ENCODE measurements at places on chromosomes 4 and X.
A peak's percentile ranks its signal among the peaks of the same experiment; 100 is the strongest.

DNA sequence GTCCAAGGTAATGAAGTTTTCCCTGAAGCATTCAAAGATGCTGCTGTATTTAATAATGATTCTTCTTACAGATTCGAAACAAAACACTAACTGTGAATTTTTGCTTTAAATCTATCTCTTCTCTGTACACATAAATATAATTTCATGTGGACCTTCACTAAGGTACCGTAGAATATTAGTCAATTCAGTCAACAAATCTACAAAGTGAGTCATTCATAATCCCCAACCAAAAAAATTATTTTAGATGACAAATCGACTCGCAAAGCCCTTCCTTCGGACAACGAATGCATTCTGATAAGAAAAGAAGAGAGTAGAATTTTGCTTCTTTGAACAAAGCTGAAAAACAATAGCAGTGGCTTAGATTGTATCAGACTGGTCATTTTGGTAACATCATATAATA is 95.7 kb downstream of the PRDM5 start:
- no peak for DNase-seq

- no peak for DNase-seq
Measured at GRCh38 chr4:186404562-186405134, 138.7 kb downstream of the F11 start.

DNA sequence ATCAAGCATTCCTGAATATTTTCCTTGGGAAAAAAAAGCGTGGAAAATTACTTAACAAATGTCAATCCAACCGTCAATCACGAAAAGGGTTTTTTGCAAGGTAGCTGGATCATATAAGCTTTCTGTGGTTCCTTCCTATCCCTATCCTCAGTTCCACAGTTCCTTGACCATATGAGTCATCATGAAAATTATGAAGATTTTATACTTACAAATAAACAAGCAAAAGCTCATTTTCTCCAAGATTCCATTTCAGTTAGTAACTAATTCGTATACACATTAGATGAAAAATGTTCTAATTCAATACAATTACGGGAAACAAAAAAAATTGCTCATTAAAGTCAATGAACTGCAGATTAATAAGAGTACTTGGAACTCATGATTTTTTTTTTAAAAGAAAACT is 228.8 kb downstream of the NSUN7 start:
- DNase-seq, result no peak

DNA sequence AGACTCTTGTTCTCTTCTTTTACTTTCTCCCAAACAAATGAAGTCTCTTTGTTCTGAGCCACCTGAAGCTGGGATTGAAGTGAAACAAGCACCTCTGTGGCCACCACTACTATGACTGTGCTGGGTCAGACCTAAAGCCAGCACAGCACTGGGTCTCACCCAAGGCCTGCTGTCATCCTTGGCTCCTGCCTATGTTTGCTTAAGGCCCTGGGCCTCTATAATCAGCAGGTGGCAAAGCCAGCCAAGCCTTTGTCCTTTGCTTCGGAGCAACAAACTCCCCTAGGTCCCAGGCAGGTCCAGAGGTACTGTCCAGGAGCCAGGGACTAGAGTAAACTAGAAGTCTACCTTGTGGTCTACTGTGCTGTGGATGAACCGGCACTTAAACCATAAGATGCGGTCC is 220.6 kb upstream of the ARSJ start:
- no peak for DNase-seq

DNA sequence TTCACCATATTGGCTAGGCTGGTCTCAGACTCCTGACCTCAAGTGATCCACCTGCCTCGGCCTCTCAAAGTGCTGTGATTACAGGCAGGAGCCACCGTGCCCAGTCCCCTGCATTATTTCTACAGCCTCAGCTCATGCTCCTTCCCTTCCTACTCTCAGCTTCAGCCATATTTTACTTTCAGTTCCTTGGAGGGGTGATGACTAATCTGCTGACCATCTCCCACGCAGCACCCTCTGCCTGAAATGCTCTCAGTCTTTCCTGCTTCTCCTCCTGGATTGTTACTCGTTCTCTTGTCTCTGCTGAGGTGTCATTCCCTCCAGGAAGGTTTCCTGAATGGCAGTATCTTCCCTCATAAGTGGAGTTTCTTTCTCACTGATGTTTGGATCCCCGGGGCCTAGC is 63.3 kb downstream of the MOSPD2 start:
- DNase-seq, result peak; percentile 59

DNA sequence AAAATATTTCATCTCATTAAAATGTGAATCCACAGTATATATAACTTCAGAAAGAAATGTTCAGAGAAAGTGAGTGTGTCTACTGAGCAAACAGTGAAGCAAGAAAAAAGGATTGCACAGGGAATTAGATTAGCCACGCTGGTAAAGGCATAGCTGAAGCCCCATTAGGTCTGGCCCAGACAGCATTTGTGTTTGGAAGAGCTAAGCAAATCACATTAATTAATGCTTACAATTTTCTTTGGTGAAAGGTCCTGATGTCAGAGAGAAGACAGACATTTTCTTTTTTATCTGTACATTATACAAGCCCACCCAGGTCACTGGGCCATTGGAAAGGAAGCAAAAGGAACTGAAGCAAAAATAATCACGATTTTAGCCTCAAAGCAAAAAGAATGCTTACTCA is 354.6 kb downstream of the GRID2 start:
- no peak for DNase-seq

- DNase-seq, result no peak
Measured at GRCh38 chr4:87012265-87012953, 77.6 kb downstream of the AFF1 start.

- no peak for DNase-seq
Measured at GRCh38 chrX:153374426-153374825, 26.7 kb downstream of the PNMA6E start.

GRCh38 chr4:123399627-123400358 is 3.2 kb downstream of the SPRY1 start:
- DNase-seq, result no peak

DNA sequence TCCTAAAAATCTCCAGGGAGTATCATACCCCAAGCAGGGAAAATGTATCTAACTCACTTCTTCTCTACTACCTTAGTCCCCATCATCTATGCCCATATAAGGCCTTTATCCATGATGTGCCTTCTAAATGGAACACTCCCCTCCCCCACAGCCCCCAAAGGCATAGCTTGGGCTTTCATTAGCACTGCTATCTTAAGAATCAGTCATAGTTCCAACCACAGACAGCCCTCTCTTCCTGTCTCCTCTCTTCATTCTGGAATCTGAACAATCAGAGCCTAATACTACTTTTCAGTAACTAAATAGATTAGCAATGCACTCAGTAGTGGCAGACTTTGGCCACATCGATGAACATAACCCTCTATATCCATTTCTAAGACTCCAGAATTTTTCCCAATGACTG is 313.2 kb upstream of the DKK2 start:
- DNase-seq, result no peak

- DNase-seq, result no peak
Measured at GRCh38 chrX:828411-828959, 197.9 kb downstream of the SHOX start.

GRCh38 chr4:635851-636627 is 10.7 kb downstream of the PDE6B start:
- DNase-seq, result no peak

DNA sequence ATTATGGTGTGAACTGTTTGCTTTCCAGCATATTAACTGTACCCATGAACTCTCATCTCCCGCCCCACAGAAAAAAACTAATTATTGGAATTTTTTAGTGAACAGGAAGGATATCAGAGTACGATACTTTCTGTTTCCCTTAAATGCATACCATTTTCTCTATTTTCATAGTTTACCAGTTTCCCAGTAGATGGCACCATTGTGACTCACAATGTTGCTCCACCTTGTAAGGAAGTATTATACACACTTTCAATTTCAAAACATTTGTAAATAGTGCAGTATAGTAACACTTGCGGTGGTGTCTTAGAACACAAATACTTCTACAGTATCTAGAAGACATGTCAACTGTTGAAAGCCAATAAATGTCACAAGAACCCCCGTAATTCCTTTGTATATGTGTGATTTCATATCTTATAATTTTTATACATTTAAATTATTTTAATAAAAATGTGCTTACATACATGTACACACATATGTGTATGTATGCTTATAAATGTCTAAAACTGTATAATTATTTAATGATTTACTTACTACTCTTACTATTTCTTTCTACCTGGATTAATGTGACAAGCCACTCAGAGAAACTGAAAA is 167.3 kb downstream of the SLIT2 start:
- DNase-seq, result peak; percentile 68

DNA sequence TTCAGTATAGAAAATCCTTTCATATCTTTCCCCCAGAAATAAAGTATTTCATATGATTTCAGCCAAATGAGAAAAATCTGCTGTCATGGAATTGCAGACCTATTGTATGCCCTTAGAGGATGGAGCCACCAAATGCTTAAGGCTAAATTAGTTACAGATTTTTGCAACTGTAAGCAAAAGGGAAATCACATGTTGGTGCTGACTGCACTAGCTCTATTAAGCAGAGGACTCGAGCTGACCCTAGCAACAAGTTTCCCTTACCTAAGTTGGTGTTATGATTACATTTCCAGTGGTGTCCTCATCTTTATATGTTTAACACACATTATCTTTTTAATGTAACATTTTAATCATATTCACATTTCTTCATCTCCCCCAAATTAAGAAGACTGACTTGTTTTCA is 58.3 kb upstream of the DOCK11 start:
- DNase-seq, result no peak

DNA sequence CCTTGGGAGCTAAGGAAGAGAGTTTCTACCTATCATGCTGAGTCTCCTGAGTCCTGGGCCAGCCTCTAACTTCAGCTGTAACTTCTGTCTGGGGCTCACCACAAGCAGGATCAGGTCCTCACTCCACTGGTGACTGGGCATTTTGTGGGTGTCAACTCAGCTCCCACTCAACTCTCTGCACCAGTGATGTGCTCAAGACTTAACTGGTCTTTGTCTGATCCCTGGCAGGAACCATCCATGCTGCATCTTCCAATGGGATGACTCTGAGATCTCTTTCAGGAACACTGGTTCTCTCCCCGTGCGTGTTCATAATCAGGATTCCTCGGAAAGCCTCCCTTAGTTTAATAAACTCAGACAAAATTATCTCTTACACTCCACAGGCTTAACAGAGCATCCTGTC is 82.3 kb downstream of the COMMD8 start:
- DNase-seq, result no peak

GRCh38 chr4:8507196-8507570 is 66.6 kb downstream of the TRMT44 start:
- no peak for DNase-seq

DNA sequence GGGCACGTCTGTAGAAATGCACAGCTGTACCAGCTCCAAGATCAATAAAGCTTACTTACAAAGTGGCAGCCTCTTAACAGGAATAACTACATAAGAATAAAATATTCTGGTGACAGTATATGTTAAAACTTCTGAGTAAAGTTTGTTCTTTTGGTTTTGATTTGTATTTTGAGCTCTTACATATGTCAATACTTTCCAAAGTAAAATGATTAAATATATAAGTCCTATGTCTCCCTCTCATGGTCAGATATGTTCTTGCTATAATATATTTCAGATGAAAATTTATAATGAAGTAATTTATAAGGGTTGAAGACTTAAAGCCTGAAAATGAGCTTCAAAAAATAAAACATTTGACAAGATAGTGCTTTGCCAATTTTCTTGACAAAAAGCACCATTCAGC is 254.4 kb downstream of the NPFFR2 start:
- DNase-seq, result no peak

DNA sequence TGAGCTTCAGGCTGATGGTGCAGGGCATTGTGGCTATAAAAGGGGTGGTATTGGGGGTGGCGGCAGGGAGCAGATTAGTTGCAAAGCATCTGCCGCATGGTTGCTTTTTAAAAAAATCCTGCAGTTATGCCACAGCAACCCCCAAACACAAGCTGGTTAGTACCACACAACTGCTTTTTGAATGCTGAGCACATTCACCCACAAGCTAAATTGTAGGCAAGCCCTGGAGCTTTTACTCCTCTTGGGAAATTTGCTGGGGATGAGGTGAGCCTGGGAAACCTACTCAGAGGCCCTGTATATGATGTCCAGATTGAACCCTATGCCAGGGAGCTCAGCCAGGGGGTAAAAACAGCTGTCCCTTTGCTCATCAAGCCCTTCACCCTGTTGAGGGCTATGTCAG is 33.8 kb upstream of the TRIM2 start:
- no peak for DNase-seq

GRCh38 chr4:81410680-81411079 is 61.0 kb downstream of the RASGEF1B start:
- DNase-seq, result peak; percentile 5

- DNase-seq, result no peak
Measured at GRCh38 chrX:108437349-108438109, 693 bp downstream of the COL4A6 start.

- DNase-seq, result no peak
Measured at GRCh38 chr4:161208564-161208963, 955.2 kb downstream of the FSTL5 start.

- no peak for DNase-seq
Measured at GRCh38 chr4:94412658-94413038, 39.1 kb upstream of the PDLIM5 start.

GRCh38 chr4:155161357-155161756 is 47.1 kb upstream of the NPY2R start:
- no peak for DNase-seq

- DNase-seq, result no peak
Measured at GRCh38 chr4:79597266-79597665, 189.2 kb upstream of the GK2 start.

DNA sequence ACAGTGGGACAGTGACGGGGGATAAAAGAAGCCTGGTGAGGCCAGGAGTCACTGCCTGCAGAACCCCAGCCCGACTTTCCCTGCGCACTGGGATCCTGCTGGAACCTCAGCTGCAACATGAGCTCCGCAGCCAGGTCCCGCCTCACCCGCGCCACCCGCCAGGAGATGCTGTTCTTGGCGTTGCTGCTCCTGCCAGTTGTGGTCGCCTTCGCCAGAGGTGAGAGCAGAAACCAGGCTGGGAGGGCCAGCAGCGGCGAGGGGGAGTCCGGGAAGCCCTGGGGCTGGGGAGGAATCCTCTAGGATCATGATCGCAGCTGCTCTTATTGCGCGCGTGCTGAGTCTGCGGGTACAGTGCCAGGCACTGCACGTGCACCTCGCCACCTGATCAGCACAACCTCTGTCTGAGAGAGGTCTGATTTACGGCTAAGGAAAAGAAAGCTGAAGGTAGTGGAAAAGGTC is at the start of gene PF4V1:
PF4V1 (plus strand) TSS at position 51 of the 459 bp plus-strand sequence; CDS start at position 118, 67 bp downstream.
- DNase-seq, result no peak

Measured in MV-4-11 (cell line).